ENCODE measurements at places on chromosomes 1 and 21.

GRCh38 chr1:48552420-48552819, 80.4 kb upstream of the SPATA6 start:
- no peak for DNase-seq

DNA sequence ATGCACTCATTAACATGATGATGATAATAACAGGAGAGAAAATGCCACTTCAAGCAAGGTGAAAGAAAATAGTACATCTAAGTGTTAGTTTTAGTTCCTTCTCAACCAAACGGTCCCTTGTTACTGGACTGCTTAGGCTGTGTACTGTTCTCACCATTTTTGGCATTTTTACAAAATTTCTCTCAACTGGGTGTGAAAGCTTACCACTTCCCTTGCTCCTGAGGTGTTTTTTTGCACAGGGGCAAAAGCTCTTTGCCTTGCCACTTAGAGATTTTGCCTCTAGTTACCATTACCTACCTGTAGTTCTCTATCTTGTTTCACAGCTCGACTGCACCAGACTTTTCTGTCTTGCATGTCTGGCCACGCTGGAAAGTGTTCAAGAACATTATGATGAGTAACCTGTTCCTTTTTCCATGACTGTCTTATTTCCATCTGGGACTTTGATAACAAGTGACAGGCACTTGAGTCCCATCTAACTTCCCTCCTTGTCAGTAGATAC, 10.7 kb downstream of the NEK7 start:
- no peak for DNase-seq

DNA sequence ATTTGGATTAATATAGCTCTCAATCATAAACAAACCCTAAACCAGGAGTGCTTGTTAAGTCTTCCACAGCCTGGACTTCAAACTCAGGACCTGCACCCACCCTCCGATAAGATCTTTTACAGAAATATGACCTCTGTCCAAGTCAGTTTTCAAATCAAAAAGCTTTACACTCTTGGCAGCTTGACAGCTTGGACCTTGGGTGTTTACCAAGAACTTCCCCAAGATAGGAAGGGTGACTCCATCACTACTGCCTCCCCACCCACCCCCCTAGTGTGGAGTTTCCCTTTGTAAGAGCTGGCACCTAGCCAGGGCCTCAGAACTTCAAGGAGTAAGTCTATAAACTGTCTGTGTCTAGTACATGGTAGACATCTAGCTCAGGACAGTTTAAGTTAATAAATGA, 9.6 kb downstream of the BCAR3 start:
- no peak for DNase-seq

- no peak for DNase-seq
These were observed 72.5 kb upstream of the VAMP3 start for GRCh38 chr1:7698641-7699040.

- DNase-seq: no peak
These were observed 27.4 kb downstream of the TIAM1 start for GRCh38 chr21:31316488-31317169.

DNA sequence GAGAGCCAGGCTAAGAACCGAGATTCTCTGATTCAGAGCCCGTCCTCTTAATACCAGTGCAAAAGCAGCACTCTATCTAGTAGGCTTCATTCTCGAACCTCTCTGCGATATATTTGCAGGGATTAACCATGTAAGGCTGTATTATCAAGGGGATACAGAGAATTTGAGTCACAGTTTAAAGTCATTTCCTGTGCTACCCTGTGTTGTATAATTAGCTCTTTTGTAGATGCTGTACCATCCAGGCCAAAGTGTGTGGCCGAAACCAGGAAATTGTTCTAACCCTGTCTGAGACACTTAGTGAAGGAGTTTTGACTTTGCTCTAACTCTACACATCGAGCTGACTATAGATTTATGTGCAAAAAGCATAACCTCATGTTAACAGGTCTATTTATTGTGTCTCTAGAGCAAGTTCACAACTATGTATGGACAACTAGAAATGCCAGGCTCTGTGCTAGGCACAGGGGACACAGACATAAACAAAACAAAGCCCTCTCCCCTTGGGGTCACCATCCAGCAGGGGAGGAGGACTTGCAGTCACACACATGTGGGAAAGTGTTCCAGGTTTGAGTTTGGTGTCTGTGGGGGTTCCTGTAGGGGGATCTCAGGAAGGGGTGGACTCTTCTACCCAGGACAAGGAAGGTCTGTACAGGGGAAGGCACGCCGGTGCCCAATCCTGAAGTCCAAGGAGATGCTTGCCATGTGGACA, 182.2 kb downstream of the DHRS3 start:
- peak; percentile 35 for DNase-seq

DNA sequence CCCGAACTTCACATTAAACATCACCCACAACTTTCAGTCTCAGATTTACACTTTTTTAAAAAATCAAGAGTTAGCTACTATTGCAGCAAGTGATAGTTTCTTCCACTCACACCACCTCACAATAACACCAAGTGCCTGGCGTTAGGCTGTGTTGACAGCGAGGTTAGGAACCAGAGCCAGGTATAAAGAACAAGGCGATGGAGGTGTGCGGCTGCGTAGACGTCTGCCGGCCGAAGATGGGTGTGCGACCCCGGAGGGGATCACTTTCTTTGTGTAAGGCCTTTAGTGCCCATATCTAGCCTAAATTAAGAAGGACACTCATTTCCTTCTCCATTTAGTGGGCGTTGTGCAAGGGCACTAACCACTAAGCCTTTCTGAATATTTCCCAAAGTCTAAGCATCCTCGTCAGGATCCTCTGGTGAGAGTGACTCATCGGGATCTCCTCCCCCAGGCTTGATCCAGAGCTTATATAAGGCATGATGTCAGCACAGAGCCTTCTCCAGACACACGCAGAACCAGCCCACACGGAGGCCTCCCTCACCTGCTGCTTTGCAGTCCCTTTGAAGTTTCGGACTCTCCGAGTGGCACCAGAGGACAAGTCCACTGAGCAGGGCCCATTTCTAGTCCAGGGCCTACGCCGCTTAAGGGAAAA, 11.8 kb downstream of the NHLH2 start:
- no peak for DNase-seq

GRCh38 chr21:39479814-39480182, 28.0 kb downstream of the SH3BGR start:
- DNase-seq: no peak

DNA sequence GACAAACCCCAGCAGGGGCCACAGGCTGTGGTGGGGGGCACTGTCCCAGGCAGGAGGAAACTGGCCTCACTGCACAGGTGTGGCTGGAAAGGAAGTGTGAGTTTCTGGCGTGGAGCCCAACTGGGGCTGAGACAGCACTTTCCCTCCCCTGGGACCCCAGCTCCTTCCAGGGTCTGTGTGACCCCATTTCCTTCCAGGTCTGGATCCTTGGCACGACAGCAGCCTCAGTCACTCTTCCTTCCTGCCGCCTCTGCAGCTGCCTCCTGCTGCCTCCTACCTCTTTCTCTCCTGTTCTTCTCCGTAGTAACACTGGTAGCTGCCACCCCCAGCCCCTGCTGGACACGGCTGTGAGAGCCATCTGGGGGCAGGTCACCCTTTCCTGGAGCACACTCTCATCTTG, 88.0 kb downstream of the SIK1 start:
- DNase-seq: no peak

- DNase-seq: no peak
These were observed 2.0 kb downstream of the TMEM63A start for GRCh38 chr1:225880222-225880588.

DNA sequence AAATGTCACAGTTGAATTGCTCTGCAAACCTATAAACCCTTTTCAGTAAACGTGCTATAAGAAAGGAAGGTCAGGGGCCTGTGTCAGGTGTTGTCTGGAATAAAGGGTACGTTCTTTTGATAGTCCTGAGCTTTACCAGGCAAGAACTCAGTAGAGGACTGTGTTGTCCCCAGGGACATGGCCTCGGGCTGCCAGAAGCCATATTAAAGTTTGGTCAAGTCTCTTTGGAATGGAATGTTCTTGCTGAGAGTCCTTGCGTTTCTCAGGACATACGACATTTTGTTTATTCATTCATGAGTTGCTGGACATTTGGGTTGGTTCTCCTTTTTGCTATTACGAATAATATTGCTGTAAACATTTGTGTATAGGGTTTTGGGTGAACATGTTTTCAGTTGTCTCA, 16.8 kb downstream of the VPS13D start:
- DNase-seq: no peak

GRCh38 chr21:18164483-18164882, 80.2 kb upstream of the CHODL start:
- DNase-seq: no peak

GRCh38 chr21:45234965-45235364, 52.7 kb downstream of the POFUT2 start:
- DNase-seq: no peak

DNA sequence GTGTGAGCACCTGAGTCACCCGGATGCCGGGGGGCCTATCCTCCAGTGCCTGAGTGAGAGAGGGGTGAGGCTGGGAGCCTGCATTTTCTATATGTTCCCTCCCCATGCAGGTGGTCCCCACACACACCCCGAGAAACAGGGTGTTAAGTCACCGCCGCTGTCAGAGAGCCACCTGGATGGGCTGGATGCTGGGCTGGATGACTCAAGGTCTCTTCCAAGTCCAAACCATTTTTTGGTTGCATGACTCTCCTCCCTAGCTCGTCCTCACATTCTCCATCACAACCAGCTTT, 2.9 kb upstream of the UMODL1 start:
- no peak for DNase-seq

GRCh38 chr1:222382171-222382570, 165.7 kb downstream of the HHIPL2 start:
- no peak for DNase-seq

- DNase-seq: no peak
These were observed 32.0 kb upstream of the RCAN3 start for GRCh38 chr1:24470592-24470991.

GRCh38 chr1:107318932-107319331, 178.1 kb downstream of the NTNG1 start:
- no peak for DNase-seq

DNA sequence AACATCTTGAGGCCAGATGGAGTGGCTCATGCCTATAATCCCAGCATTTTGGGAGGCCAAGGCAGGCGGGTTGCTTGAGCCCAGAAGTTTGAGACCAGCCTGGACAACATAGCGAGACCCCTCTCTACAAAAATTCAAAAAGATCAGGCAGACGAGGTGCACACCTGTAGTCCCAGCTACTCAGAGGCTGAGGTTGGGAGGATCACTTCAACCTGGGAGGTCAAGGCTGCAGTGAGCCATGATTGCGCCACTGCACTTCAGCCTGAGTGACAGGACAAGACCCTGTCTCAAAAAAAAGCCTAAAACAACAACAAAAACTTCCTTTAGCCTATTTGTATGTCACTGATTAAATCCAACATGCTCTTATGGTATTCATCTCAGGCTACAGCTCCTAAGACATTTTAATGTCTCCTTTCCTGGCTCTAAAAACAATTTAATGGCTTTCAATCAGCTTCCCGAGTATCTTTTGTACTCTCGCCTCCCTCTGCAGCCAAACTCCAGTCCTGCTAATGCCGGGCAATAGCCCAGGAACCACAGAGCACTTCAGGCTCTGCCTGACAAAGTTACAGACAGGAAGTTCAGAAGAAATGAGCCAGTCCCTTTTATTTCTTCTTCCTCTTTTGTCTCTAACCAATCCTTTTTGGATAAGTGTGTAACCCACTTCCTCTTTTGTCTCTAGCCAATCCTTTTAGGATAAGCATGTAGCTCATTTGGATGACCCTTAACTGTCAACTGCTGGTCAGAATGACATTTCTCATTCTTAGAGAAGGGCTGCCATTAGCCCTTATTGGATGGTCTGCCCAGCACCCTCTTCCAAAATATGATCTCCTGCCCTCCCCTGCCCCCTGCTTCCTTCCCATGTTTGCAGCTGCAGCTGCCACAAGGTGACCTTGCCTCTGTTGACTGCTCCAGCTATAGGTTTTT, 6.6 kb upstream of the DOP1B start:
- DNase-seq: no peak

DNA sequence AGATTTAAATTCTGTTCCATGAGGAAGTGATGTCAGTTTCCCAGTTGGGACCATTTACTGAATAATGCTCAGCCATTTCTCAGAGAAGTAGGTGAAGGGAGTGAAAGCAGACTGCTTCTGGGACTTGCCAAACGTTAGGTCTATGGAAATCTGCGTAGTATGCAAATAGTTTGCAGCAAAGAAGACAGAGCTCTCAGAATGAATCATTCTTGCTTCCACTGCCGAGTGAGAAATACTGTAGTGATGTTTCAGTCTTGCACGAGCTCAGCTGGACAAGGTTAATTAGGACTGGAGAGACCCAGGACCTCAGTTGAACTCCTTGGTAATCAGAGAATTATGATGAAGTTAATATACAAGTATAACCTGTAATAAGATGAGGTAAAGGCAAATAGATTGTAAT, 317.7 kb upstream of the DAB1 start:
- no peak for DNase-seq

- DNase-seq: no peak
These were observed 690.4 kb downstream of the USP25 start for GRCh38 chr21:16420031-16420724.

DNA sequence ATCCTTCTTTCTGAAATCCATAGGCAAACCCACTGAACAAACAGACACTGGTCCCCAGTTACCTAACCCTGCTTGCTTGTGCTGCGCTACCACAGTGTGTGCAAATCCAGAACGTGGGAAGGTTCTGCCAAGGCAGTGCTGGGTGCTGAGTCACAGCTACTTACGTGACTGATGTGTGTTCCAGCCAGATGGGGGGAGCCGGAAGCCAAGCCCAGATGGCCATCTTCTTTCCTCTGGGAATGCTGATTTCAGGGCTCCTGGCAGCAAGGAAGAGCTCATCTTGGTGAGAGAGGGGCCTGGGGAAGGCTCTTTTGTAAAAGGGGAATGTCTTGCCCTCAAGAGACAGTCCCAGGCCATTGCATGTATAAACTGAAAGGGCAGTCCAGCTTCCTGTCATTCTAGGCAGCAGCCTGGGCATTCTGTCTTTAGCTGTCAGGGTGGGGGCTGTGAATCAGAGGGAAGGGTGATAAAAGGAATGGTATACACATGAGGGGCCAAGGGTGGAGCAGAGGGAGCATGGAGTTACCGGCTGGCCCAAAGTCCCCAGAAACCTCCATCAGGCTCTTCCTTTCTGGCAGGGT, 54.1 kb downstream of the CD46 start:
- DNase-seq: no peak

DNA sequence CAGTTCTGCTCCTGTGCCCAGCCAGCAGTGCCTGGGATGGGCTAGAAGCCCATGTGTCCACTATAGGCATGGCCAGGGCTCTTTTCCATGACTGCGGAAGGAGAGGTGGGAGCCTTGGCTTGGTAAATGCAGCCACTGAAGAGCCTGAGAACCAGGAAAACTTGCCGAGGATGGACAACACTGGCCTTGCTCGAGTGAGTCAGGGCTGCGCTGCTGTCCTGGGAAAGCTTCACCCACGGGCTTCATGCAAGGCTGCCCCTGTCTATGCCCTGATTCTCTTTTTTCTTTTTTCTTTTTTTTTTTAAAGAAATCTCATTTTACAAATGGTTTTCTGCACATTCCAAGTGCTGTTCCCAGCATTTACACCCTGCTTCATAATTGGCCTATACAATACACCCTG, 156.5 kb downstream of the CAMTA1 start:
- DNase-seq: no peak

- DNase-seq: no peak
These were observed 72.3 kb upstream of the SLFNL1 start for GRCh38 chr1:41093826-41094225.
